HEK293T (cell line): ENCODE measurements at places on chromosomes 2 and 18.
A peak's percentile ranks its signal among the peaks of the same experiment; 100 is the strongest.

DNA sequence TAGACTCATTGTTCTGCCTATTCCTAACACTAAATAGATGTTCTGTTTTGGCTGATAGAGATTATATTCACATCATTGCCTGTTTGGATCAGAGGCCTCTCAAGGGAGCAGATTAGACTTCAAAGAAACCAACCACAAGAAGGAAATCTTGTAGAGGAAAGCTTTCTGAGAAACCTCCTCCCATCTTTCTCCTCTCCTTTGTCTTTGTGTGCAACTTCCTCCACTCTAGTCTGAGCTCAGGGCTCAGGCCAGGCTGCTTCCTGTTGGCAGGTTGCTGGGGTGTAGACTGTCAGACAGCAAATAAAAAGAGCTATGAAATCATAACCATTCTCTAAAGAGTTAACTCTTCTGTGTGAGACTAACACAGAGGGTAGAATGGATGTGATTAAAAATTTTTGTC is 113.0 kb downstream of the TGFA start:
- no peak for DNase-seq

DNA sequence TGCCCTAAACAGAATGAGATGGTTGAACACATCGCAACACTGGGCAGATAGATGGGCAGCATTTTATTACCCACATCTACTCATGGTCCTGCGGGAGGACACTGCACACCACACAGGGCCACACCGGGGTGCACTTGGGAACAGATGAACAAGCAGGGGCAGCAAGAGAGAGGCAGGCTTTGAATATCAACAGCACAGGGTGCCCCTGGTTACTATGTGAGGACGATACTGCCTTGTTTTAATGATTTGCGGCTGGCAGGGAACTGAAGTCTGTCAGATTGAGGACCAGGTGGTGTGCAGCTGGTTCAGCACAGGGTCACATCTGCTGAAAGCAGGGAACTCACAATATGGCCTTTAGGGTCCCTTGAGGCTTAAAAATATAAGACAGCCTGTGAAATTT is 195.7 kb downstream of the PIEZO2 start:
- DNase-seq = no peak

GRCh38 chr2:101972621-101973434 is 18.9 kb upstream of the IL1R2 start:
- DNase-seq = no peak

GRCh38 chr18:3649135-3649632 is 199.2 kb downstream of the TGIF1 start:
- DNase-seq = no peak

GRCh38 chr2:134470561-134471168 is 216.8 kb downstream of the MGAT5 start:
- no peak for DNase-seq

DNA sequence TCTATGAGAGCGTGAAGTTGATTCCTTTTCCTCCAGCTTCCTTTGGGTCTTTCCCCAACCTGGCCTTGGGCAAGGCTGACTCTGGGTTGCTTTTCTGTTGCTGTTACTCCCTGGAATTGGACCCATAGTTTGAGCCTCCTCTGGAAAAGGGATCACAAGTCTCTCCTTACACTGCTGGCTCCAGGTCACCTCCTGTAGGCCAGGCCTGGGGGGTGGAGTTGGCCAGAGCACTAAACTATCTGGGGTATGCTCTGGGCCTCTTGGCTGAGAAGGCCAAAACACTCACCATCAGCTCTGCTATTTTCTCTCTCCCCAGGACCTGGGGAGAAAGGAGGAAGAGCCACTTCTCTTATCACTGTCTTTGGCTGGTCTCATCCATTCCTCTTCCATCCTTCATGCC is 56.5 kb upstream of the NCOA1 start:
- DNase-seq = no peak

DNA sequence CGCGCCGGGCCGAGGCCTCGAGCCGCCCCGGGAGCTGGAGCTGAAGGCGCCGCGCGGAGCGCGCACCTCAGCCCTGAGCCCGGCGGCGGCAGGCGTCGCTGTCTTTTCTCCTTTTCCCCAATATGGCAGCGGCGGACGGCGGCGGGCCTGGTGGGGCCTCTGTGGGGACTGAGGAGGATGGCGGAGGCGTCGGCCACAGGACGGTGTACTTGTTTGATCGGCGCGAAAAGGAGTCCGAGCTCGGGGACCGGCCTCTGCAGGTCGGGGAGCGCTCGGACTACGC is 369 bp downstream of the SMCHD1 start:
- DNase-seq = no peak

GRCh38 chr2:27959496-27959895 is 69.0 kb downstream of the BABAM2 start:
- DNase-seq = no peak

DNA sequence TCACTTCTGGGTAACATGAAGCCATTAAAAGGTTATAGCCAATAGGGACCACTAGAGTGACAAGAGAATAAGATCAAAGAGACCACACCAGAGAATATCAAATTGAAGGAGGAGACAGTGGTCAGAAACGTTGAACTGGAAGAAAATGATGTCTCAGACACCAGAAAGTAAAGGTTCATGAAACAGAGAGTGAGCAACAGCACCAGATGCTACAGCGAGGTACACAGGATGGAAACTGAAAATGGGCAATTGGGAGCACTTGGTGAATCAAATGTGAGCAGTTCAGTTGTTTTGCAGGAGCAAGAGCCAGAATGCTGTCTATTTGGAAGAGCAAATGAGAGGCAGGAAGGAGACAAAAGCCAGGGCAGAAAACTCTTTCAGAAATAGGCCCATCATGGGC is 162.6 kb downstream of the SS18 start:
- no peak for DNase-seq

DNA sequence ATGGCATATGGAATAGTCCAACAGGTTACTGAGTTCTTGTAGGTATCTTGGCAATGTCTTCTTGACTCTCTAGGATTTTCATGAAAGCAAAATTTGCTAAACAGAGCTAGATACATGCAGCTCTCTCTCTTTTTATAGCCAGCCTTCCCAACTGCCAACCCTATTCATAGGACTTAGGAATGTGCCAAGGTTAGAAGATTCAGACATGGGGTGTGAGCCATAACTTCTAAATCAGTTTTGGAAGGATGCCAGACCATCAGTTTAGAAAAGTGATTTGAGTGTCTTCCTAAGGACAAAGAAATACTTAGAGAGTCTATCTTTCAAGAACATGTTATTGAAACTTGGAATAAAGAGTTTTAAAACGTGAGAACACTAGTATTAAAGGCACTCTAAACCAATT is 619.5 kb upstream of the FANCL start:
- no peak for DNase-seq

DNA sequence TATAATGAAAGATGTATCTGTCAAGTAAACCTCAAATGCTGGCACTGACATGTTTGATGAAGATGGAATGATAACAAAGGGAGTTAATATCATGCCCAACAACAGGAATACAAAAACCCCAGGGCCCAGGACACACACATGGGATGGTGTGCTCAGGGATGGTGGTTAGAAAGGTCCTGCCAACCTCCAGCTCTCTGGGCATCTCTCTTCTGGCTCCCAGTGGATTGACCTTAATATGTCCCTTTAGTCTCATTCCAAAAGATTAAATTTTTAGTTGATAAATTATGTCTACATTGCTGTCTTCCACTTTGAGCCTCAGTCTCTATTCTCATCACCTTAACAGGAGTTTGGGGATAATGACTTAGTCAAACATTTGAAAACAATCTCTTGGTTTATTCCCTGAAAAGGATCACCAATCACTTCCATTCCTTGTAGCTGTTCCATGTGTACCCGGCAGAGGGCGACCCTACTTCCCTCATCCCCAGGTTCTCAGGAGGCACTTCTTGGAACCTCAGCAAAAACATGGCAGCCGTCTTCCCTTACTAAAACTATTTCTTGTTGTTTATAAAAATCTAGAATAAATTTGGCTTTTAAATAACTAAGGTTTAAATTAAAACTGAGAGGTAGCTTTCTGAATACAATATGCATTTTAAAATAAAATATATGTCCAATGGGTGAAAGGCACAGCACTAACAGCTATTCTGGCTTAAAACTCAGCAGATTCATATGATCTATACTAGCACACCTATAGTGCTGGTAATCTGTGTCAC is 29.6 kb downstream of the MCEE start:
- peak; percentile 83 for DNase-seq

DNA sequence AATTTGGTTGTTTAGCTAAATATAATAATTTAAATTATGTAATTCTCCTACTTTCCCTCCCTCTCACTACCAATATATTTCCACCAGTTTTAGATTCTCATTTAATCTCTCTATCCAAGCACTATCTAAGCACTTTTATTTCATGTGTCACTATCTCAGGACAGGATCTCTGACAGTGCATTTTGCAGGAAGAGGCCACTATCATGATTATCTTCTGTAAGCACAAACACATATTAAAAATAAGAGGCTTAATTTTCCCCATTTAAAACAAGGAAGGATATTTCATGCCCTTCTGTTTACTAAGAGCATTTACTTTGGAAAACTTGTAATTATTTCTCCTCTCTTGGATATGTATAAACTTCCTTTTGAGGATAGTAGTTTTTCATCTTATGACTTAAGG is 726.2 kb upstream of the ZNF804A start:
- DNase-seq = no peak
